ENCODE measurements at places on chromosomes 12 and 14. TPM values are rescaled to one million over a fixed set of nuclear protein-coding genes. Genes with fewer than 3 reads are reported as not detected.

The KLRC1 gene
- polyA plus RNA-seq = not detected

The DTX1 gene
- polyA plus RNA-seq = 0.05 TPM

The ACSM4 gene
- not detected for polyA plus RNA-seq

The NEUROD4 gene
- not detected for polyA plus RNA-seq

The EML5 gene
- 3.0 TPM for polyA plus RNA-seq

The SLC25A21 gene
- 1.5 TPM for polyA plus RNA-seq

The NELL2 gene
- 0.43 TPM for polyA plus RNA-seq

The PSME1 gene
- 80.0 TPM for polyA plus RNA-seq

The TMTC2 gene
- polyA plus RNA-seq = 1.6 TPM

The TAS2R30 gene
- 0.07 TPM for polyA plus RNA-seq

The LRCOL1 gene
- 0.11 TPM for polyA plus RNA-seq

The NFATC4 gene
- 42.0 TPM for polyA plus RNA-seq

The ACVRL1 gene
- polyA plus RNA-seq = 13.4 TPM

The GDF3 gene
- polyA plus RNA-seq = not detected

The SPTB gene
- 0.01 TPM for polyA plus RNA-seq

The GLI1 gene
- polyA plus RNA-seq = 9.7 TPM

The UNG gene
- 13.4 TPM for polyA plus RNA-seq

The SNRNP35 gene
- 13.0 TPM for polyA plus RNA-seq

The PMEL gene
- 1.6 TPM for polyA plus RNA-seq

The GLIPR1 gene
- polyA plus RNA-seq = 299 TPM

The SYNJ2BP gene
- 29.2 TPM for polyA plus RNA-seq

The C12orf57 gene
- polyA plus RNA-seq = 359 TPM

The OR11H12 gene
- not detected for polyA plus RNA-seq

The TESPA1 gene
- polyA plus RNA-seq = not detected

The RTL1 gene
- polyA plus RNA-seq = not detected

The RAPGEF3 gene
- polyA plus RNA-seq = 2.1 TPM

The FGF6 gene
- polyA plus RNA-seq = not detected

The GPR68 gene
- 0.83 TPM for polyA plus RNA-seq

The SEC23A gene
- polyA plus RNA-seq = 289 TPM

The AHNAK2 gene
- 10.5 TPM for polyA plus RNA-seq

The NINJ2 gene
- polyA plus RNA-seq = not detected

The GZMB gene
- not detected for polyA plus RNA-seq

The IL26 gene
- not detected for polyA plus RNA-seq

The ERO1A gene
- 30.9 TPM for polyA plus RNA-seq

The HOXC5 gene
- not detected for polyA plus RNA-seq

The VRTN gene
- not detected for polyA plus RNA-seq

The KRT8 gene
- 22.1 TPM for polyA plus RNA-seq

The ARG2 gene
- polyA plus RNA-seq = 2.6 TPM

The FAM90A1 gene
- polyA plus RNA-seq = 0.02 TPM

The TTC9 gene
- polyA plus RNA-seq = 0.04 TPM

The PTPRR gene
- polyA plus RNA-seq = not detected

The PRB2 gene
- polyA plus RNA-seq = not detected

The STAC3 gene
- polyA plus RNA-seq = 0.25 TPM

The AMDHD1 gene
- 0.04 TPM for polyA plus RNA-seq

The SOAT2 gene
- not detected for polyA plus RNA-seq

The KRT79 gene
- polyA plus RNA-seq = not detected

The FITM1 gene
- 0.07 TPM for polyA plus RNA-seq

The XRCC3 gene
- 4.8 TPM for polyA plus RNA-seq

The STON2 gene
- polyA plus RNA-seq = not detected

The OR4K1 gene
- polyA plus RNA-seq = not detected

The HOXC12 gene
- polyA plus RNA-seq = not detected

The EIF5 gene
- 477 TPM for polyA plus RNA-seq
